ENCODE measurements at places on chromosomes 2 and 18. TPM values are rescaled to one million over a fixed set of nuclear protein-coding genes. Genes with fewer than 3 reads are reported as not detected.

Gene CLEC4F
- polyA plus RNA-seq = 0.09 TPM

Gene OSR1
- polyA plus RNA-seq = 7.1 TPM

Gene MC4R
- polyA plus RNA-seq = 0.33 TPM

Gene COL6A3
- polyA plus RNA-seq = 278 TPM

Gene HOXD13
- polyA plus RNA-seq = 0.14 TPM

Gene FIGN
- polyA plus RNA-seq = 9.7 TPM

Gene CCDC148
- polyA plus RNA-seq = 8.0 TPM

Gene CHPF
- polyA plus RNA-seq = 40.6 TPM

Gene CCDC102B
- 8.6 TPM for polyA plus RNA-seq

Gene TMEM198
- 3.6 TPM for polyA plus RNA-seq

Gene C2orf80
- polyA plus RNA-seq = 0.32 TPM

Gene AMER3
- 0.03 TPM for polyA plus RNA-seq

Gene FN1
- polyA plus RNA-seq = 415 TPM

Gene ZBTB7C
- 16.6 TPM for polyA plus RNA-seq

Gene CHAC2
- 5.5 TPM for polyA plus RNA-seq

Gene CROCC2
- 0.06 TPM for polyA plus RNA-seq

Gene ARHGEF33
- polyA plus RNA-seq = 2.2 TPM

Gene IL36RN
- polyA plus RNA-seq = not detected

Gene UGT1A3
- not detected for polyA plus RNA-seq

Gene GKN1
- polyA plus RNA-seq = not detected

Gene AGAP1
- polyA plus RNA-seq = 22.8 TPM

Gene TMEM87B
- 22.7 TPM for polyA plus RNA-seq

Gene C1GALT1C1L
- 5.0 TPM for polyA plus RNA-seq

Gene CFAP221
- polyA plus RNA-seq = 19.2 TPM

Gene SKOR2
- not detected for polyA plus RNA-seq

Gene GRB14
- polyA plus RNA-seq = 43.9 TPM

Gene MPP4
- polyA plus RNA-seq = 0.28 TPM

Gene YES1
- polyA plus RNA-seq = 67.1 TPM

Gene MRPL33
- polyA plus RNA-seq = 153 TPM

Gene LYG1
- polyA plus RNA-seq = 6.2 TPM

Gene SIX2
- 28.7 TPM for polyA plus RNA-seq

Gene GNAL
- polyA plus RNA-seq = 3.7 TPM

Gene RBBP8
- polyA plus RNA-seq = 51.0 TPM

Gene CCL20
- polyA plus RNA-seq = 0.39 TPM

Gene SULT1C2
- polyA plus RNA-seq = 113 TPM

Gene ACADL
- polyA plus RNA-seq = 13.8 TPM

Gene PLCD4
- 9.4 TPM for polyA plus RNA-seq

Gene DIPK1C
- polyA plus RNA-seq = 0.08 TPM

Gene TFPI
- polyA plus RNA-seq = 32.9 TPM

Gene NCOA1
- 44.6 TPM for polyA plus RNA-seq

Gene MC2R
- polyA plus RNA-seq = not detected

Gene IL18RAP
- 0.27 TPM for polyA plus RNA-seq

Gene PCARE
- 0.19 TPM for polyA plus RNA-seq

Gene NBAS
- polyA plus RNA-seq = 68.4 TPM

Gene SCYGR4
- polyA plus RNA-seq = not detected

Gene ZCCHC2
- polyA plus RNA-seq = 12.3 TPM

Gene CTAGE1
- polyA plus RNA-seq = 0.06 TPM

Measured in renal cortex interstitium (tissue), 15 donors.